ENCODE measurements at places on chromosomes 12 and 14.

DNA sequence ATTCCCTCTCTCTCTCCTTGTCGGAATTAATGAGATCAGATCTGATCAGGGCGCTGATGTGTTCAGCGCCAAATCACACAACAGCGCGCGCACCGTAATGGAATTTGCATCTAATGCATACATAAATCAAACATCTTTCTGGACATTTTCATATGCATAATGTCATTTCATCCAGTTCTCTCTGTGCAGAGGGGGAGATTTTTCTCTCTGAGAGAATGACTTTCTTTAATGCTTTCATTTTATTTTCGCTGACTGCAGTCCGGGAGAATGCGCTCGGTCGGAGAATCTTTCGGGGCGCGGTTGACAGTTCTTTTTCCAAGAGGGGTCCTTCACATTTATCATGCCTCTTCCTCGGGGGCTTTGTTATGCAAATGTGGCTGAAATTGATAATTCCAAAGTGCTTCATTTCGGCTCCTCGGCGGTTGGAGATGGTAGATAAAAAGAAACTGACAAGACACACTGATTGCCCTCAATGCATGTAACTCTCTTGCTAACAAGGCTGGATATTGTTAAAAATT lies 615.9 kb downstream of the VRK1 start:
- no peak for DNase-seq

DNA sequence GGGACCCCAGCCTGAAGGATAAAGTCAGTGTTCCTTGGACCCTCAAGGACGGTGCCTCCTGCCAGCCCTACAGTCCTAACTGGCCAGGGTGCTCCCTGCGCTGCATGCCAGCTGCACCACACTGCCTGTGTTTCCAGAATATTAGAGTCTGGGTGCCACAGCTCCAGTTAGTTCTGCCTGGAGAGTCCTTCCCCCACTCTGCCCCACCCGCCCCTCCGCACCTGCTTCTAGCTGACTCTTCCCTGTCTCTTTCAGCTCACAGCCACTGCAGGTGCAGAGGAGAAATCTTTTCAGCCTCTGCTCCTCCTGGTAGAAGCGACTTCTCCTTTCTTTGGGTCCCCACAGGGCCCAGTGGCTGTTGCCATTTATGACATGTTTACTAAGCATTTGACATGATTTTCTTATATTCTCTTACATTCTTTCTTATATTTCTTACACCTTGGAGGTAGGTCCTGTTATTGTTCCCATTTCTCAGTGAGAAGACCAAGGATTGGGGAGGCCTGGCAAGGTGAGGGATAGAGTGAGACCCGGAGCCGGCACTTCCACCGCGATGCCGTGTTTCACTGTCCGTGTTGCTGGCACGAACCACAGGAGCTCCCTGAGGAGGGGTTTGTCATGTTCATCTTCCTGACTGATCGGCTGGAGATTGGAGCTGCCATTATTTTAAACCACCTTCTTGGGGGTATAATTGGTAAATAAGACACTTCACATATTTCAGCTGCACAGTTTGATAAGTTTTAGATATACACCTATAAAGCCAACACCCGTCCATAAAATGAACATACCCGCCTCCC lies 29.4 kb downstream of the SYNE3 start:
- DNase-seq = no peak

DNA sequence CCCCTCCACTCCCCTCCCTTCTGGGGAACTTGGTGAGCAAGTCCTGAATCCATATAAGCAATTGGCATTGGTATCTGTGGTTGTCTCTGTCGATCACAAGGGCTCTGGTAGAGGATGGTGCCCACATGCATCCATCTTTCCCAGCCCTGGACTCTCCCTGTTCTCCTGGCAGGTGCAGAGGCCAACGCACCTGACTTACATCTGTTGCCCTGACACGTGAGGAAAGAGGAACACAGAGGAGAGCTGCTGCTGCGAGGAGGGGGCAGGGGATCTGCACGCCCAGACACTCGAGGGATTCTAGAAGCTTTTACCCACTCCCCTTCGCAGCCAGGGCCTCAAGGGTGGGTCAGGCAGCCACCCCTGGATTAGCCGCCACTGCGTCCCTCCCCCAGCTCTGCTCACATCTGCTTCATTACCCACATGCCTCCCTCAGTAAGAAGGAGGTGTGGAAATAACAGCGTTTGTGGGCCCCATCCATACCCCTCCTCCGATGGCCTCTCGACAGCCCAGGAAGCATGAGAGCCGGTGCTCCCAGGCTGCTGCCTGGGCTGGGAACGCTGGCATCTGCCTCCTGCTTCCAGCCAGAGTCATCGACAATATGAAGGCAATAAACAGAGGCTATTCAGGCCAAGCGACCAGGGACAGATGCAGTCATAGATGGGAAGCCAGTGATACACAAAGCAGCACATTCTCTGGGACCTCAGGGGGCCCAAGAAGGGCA lies 56.5 kb downstream of the KDM2B start:
- DNase-seq = no peak

DNA sequence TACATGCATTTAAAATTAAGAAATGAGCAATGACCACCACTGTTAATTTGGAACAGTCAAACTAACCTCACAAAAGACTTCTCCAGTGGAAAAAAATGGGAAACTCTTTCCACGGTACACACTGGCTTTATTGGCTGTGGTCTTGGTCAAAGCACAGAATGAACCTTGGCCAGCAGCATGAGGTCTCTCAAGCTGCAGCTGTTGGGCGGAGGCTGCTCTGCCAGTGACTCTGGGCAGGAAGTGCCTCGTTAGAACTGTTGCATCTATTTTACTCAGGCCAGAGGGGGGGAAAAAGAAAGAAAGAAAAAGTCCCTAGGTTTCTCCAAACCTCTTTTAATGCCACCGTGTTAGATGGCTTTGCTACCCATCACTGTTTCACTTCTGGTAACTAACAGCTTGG lies 279.8 kb upstream of the DIO2 start:
- no peak for DNase-seq

DNA sequence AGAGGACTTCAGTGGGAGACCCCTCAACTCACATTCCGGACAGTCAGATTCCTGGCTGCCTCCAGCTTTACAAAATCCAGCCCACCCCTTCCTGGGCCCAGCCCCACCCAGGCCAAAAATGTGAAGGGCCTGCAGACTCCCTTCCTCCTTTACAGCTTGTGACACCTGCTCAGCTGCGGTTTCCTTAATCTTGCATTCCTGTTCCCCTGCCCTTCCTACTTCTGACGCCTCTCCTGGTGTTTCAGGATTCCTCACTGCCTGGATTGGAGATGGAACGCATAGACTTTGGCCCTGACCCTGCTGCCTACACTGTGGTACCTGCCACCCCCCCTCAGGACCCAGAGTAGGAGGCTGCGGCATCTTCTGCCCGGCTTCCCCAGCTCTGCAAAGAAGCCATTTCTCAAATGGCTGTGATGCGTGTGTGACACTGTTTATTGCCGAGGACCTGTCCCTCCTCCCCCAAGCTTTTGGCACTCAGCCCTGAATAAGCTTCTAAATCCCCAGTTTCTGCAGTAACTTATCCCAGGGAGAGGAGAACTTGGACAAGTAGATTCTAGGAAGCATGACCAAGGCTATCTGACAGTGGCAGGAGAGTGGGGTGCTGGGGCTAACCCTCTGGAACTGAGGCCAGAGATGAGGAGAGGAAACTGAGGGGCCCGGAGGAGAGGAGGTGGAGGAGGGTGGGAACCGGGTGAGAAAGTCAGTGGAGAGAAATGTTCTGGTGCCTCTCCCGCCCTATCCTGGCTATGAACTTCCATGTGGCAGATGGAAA lies 24.9 kb upstream of the BCDIN3D start:
- DNase-seq = no peak

DNA sequence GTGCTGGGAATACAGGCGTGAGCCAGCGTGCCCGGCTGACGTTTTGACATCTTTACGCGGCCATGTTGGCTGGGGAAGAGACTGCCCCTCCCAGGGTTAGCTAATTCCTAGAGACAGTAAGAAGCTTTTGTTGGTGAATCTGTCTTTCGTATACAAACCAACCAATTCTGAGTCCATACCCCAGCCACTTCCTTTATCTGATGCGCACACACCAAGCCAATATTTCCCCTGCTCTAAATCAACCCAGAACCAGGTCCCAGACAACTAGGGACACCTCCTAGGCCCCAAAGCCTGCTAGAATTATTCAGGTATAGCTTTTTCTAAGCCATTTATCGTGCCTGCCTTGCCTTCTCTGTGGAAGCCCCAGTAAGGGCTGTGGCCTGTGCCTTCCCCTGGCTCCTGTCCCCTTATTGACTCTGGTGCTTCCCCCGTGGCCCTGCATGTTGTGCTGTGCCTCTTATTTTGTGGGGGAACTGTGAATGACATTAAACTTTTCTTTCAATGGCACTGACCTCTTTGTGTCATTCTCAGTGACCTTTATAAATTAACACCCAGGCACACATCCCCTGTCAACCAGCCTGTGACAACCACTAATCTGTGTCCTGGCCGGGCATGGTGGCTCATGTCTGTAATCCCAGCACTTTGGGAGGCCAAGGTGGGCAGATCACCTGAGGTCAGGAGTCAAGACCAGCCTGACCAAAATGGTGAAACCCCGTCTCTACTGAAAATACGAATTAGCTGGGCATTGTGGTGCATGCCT lies 10.7 kb upstream of the EVL start:
- no peak for DNase-seq

DNA sequence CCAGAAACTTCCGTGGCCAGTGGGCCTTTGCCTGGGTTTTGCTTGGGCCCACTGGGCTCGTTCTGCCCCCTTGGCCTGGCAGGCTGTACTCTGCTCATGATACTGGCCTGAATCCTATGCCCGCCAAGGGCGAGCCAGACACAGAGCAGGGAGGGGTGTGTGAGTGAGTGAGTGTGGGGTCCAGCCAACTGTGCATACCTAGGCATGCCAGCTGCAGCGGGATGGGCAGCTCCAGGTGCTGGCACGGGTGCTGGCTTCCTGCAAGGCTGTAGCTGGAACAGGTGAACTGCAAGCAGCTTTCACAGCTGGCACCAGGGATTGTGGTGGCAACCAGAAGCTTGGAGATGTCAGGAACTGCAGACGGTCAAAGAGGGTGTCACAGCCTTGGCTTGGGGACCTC lies 1276.4 kb downstream of the SLC16A7 start:
- no peak for DNase-seq

- no peak for DNase-seq
These were observed 78.3 kb downstream of the AACS start for GRCh38 chr12:125143491-125143890.

GRCh38 chr14:64934338-64934929 lies 8.1 kb downstream of the GPX2 start:
- no peak for DNase-seq

DNA sequence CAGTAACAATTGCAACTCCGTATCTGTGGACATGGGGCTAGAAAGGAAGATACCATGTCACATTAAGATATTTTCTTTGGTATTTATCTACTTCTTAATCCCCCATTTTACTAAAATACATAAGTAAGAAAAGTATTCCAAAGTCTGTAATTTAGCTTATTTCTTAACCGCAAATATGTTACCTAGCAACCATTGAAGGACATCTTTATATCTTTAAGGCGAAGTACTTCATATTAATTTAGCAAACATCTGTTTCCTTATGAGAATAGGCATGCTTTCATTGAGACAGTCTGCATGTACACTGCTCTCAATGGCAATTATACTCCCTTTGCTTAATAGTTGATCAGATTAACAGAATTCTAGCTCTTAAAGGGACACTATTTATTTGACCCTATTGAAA lies 88.8 kb downstream of the NAV3 start:
- no peak for DNase-seq

DNA sequence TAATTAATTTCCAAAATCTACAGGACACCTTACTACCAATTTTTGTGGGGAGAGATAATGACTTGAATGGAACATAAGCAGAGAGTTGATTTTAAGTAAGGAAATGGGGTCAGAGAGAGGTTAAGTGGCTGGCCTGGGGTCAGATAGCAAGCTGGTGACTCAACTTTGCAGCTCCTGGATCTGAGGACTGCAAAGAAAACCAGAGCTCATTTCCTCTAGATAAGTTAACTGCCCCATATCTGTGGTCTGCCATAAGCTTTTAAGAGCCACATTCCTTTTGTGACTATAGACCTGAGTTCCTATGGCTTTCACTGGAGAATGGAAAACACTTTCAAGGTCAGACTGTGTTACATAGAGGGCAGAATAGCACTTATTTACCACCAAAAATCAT lies 201.2 kb upstream of the PRICKLE1 start:
- DNase-seq = no peak

DNA sequence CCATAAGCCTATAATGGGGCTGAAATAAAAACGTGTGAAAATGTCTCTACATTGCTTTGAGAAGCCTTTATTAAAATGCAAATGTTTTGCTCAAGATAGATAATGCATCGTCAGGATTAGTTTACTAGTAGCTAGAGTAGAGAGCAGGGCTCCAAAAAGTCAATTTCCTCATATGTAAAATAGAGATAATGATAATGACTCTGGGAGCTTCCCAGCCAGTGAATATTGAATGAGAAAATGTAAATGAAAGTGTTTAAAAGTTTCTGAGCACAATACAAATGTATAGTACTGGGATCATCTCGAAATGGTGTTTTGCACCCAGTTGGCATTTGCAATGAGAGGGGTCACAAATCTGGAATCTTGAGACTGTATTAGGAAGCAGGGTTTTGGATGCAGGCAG lies 135.3 kb downstream of the OTOGL start:
- DNase-seq = no peak

DNA sequence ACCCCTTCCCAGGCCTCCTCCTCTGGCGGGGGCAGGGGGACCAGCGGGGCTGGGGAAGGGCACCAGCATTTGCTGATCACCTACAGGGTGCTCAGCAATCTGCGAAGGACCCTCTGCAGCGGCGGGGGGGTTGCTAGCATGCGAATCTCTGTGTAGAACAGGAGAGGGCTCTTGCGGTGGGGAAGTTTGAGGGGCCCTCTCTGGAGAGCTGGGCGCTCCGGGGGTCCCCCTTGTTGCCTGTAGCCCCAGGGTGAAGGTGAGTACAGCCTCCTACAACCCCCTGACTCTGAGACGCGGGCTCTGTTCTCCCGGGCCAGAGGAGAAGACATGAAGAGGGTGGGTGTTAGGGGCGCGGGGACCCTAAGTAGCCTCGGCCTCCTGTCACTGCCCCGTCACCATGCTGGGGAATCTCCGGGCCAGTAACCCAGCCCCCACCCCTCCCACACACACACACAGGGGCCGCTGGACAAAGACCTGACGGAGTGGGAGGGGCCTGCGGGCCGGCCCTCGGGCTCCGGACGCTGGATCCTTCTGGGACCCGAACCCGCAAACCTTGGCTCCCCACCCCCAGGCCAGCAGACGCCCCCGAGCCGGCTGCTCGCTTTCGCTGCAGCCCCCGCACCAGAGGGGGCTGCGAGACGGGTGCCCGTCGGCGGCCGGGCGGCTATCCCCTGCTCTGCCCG lies 734 bp downstream of the FIGNL2 start:
- DNase-seq = no peak

DNA sequence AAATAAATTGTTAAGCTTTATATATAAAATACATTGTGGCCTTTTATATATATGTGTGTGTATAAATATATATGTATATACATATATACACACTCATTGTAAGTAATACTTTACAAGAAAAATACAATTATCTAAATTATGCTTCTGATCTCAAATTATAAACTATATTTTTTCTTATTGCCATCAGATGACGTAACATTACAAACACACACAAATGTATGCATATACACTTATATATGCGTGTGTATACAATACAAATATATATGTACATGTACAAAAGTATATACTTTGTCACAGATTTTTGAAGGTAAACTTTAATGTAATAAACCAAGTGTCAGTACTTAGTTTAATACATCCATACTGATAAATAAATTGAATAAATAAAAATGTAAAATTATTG lies 278.9 kb upstream of the LMO3 start:
- no peak for DNase-seq

- no peak for DNase-seq
These were observed 492.5 kb downstream of the FUT8 start for GRCh38 chr14:65904988-65905387.

Data from CD4-positive, alpha-beta T cell treated with Interleukin-2 at 100 ng/mL for 4 hours (primary cell).